Small intestine (tissue), 16 donors: ENCODE measurements at places on chromosomes 4 and X. TPM values are rescaled to one million over a fixed set of nuclear protein-coding genes. Genes with fewer than 3 reads are reported as not detected.

The PPARGC1A gene
- polyA plus RNA-seq, result 5.4 TPM

The SRPX2 gene
- 0.54 TPM for polyA plus RNA-seq

The GPR119 gene
- not detected for polyA plus RNA-seq

The MAGEB10 gene
- not detected for polyA plus RNA-seq

The PLAC1 gene
- 0.07 TPM for polyA plus RNA-seq

The SLC6A14 gene
- 0.45 TPM for polyA plus RNA-seq

The SGCB gene
- 16.6 TPM for polyA plus RNA-seq

The TMPRSS11A gene
- not detected for polyA plus RNA-seq

The ADH1C gene
- polyA plus RNA-seq, result 185 TPM

DNA sequence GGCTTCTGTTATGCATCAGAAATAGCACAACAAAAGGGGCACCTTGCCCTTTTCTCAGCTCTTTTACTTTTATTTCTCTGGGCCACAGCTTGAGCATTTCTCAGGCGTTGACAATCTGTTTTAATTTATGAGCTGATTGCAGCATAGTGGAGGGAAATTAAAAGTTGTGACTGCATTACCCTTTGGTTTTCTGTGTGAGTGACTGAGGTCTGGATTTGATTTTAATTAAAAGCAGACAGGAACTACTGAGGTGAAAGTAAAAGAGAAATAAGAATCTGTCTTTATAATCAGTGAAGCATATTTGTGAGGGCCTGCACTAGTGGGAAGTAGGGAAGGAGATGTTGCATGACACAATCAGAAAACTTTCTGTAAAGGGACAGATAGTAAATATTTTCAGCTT, 43.4 kb upstream of the GEMIN8 start:
- no peak for DNase-seq

DNA sequence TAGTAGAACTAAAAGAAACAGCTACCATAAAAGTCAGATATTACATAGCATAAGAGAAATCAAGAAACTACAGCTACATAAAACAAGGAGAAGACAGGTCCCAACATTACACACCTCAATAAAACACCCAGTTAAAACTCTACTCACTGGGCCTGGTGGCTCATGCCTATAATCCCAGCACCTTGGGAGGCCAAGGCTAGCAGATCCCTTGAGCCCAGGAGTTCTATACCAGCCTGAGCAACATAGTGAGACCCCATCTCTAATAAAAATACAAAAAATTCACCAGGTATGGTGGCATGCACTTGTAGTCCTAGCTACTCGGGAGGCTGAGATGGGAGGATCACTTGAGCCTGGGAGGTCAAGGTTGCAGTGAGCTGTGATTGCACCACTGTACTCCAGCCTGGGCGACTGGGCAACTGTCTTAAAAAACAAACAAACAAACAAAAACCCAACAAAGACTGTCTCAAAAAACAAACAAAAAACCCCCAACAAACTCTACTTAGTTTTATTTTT, 15.2 kb upstream of the TXLNG start:
- no peak for DNase-seq

DNA sequence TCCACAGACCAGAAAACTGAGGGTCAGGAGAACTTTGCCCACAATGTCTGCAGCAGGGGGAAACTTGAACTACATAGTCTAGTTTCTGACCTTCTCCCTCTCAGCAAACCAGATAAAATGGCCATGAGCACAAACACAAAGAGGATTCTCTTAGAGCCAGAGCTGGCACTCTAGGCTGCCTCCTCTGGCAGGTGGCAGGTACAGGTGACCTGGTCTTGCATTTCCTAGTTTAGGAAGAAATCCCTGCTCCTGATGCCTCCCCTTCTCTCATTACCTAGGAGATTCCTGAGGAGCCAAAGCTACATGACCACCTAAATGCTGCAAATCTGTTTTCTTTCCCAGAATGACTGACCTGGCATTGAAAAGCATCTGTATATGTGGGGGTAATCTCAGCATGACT, 45.1 kb downstream of the ARHGEF9 start:
- DNase-seq, result no peak

DNA sequence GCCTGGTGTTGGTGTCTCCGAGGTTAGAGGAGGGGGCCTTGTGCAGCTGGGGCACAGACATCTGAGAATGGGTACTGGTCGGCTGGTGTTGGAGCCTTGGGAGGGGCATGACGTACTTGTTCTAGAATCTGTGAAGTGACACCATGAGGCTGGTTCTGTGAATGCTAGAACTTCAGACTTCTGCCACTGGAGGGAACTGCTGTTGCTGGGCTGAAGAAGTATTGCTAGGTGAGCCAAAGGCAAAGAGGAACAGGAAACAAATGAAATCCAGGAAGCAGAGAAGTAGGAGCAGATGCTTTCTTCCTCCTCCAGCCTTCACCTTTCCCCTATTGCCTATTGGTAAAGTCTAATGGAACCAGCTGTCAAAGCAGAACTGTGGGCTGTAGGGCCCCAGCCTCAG, 120.9 kb upstream of the DDIT4L start:
- DNase-seq, result peak; percentile 2

GRCh38 chr4:98314791-98315565, 53.8 kb downstream of the RAP1GDS1 start:
- DNase-seq, result no peak

DNA sequence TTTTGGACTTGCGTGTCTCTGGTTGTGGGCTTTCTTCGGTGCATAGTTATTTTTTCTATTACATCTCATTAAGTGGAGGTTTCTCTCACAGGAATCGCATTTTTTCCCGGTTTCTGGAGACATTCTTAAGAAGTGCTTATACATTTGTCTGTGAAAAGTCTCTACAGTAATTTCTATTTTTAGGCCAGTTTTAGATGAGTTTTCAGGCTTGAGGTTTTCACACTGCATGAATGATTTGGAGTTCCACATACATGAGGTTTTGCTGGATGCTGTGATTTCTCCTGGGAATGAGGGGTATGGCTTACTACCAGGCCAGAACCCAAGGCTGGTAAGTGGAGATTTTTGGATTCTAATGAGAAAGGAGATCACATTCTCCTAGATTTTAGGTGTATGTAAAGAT, 422.6 kb upstream of the SLIT2 start:
- DNase-seq, result no peak

- DNase-seq, result no peak
Observed at GRCh38 chrX:153938226-153938786, 3.5 kb upstream of the NAA10 start.

GRCh38 chr4:70768301-70768948, 46.7 kb downstream of the RUFY3 start:
- no peak for DNase-seq

GRCh38 chr4:102586644-102587021, 85.5 kb downstream of the NFKB1 start:
- peak; percentile 27 for DNase-seq

DNA sequence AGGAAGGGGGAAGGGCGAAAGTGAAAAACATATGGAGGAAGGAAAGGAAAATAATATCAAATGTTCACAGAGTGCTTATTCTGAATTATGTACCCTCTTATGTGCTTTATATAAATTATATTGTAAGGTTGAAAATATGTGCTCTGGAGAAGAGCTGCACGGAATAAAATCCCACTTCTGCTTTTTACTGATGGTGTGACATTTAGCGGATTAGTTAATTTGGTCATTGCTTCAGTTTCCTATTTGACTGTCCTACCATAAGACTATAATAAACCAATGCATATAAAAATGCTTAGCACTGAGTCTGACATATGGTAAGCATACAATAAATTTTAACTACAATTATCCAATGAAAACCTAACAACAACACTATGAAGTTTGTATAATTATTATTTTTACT, 86.2 kb downstream of the NPFFR2 start:
- DNase-seq, result no peak

GRCh38 chr4:57154191-57154590, 44.0 kb upstream of the IGFBP7 start:
- DNase-seq, result no peak

DNA sequence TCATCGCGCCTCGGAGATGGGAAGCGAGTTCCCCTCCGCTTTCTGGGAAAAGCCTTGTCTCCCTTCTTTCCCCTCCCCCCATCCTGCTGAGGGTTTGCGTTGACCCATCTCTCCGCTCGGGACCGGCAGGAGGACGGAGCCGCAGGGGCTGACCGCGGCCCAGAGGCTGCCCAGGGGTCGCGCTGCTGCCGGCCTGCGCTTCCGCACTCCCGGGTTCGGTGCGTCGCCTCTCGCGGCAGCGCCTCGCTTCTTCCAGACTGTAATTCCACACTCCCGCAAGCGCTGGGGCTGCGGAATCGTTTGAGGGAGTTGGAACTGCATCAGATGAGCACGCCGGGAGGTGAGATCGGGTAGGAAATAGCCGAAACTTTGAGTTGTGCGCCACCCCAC, 88.3 kb downstream of the BCOR start:
- no peak for DNase-seq

GRCh38 chrX:139554991-139555675, 24.6 kb downstream of the F9 start:
- no peak for DNase-seq

DNA sequence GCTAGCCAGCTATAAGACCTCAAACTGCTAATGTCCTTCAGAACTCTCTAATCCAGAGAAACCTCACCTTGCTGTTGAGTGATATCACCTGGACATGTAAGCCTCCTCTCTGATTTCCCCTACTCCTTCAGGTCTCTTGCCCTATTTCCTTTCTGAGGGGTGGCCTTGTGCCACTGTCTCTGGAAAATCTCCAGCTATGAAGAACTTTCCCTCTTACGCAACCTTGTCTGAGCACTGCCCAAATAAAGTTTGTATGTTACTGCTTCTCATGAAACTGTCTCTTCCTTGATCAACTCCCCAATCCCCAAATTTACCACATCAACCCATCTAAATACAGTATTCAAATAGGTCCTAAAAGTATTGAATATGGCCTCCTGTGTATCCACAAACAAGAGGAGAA, 53.5 kb upstream of the VEGFD start:
- DNase-seq, result no peak

- DNase-seq, result no peak
Observed at GRCh38 chrX:53004811-53005210, 43.8 kb upstream of the GPR173 start.

GRCh38 chrX:119252716-119253115, 16.6 kb downstream of the PGRMC1 start:
- no peak for DNase-seq

DNA sequence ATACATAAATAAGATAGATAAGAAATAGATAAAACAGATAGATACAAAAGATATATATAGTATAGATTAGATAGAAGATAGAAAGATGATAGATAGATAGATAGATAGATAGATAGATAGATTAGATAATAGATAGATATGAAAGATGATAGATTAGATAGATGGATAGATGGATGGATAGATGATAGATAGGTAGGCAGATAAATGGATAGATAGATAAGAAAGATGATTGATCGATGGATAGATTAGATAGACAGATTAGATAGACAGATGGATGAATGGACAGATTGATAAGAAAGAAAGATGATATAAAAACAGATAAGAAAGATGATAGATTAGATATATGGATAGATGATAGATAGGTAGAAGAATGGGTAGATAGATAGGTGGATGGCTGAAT, 90.3 kb downstream of the SMIM20 start:
- no peak for DNase-seq

GRCh38 chr4:111921714-111922113, 223.5 kb upstream of the FAM241A start:
- DNase-seq, result no peak

GRCh38 chr4:129043523-129043922, 49.8 kb downstream of the SCLT1 start:
- no peak for DNase-seq

DNA sequence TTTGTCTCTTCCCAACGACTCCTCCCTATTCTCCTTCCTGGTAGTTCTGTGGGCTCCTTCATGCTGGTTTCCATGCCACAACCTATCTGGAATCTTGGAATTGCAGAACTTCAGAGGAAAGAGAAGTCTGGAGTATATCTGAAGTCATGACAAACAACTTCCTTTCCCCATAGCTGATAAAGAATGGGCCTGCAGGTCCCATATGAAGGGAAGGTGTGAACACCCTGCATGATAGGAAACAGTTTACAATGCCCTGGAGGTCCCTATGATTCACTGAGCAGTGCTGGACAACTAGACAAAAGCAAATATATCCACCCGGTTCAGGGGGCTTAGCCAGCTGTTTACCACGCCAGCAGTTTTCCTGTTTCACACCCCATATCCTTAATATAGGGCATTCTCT, 19.4 kb downstream of the FAM9C start:
- DNase-seq, result no peak

- no peak for DNase-seq
Observed at GRCh38 chr4:165799384-165799815, 73.6 kb upstream of the TLL1 start.

DNA sequence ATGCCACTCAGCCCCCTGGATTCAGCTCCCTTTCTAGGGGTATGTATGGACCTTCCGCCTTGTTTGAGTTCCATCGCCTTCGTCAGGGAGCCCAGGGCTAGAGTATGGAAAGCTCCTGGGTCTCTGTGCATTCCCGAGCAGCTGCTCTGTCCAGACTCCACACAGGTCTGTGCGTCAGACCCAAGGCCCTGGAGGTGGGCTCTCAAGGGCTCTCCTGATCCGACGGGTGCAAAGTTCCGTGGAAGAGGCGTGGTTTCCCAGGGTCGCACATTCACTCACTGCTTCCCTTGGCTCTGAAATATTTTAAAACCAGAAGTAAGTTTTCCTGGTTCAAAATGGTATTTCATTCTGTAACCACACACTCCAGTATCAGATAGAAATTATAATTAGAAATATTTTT, 863.2 kb downstream of the TRIML1 start:
- DNase-seq, result no peak

DNA sequence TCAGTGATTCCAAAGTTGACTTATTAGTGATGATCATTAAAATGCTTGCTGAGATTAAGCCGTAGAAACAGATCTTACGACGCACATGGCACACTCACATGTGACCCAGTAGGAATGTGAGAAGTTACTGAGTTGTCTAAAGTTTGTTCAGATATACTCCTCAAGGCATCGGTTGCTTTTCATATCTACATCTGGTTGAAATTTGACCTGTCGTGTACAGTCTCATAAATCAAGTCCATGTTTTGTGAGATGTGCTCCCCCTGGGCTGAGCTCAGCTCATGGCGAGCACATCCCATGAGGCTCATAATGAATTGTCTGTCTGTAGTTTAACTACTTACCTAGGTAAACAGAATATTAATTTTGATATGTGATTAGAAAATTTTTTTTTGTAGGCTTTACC, 67.0 kb downstream of the TNIP2 start:
- peak; percentile 19 for DNase-seq

GRCh38 chr4:19736968-19737756, 514.5 kb upstream of the SLIT2 start:
- DNase-seq, result no peak
